ENCODE measurements at places on chromosomes 3 and 15.

GRCh38 chr3:149270180-149270579, 48.6 kb upstream of the CP start:
- DNase-seq = no peak

DNA sequence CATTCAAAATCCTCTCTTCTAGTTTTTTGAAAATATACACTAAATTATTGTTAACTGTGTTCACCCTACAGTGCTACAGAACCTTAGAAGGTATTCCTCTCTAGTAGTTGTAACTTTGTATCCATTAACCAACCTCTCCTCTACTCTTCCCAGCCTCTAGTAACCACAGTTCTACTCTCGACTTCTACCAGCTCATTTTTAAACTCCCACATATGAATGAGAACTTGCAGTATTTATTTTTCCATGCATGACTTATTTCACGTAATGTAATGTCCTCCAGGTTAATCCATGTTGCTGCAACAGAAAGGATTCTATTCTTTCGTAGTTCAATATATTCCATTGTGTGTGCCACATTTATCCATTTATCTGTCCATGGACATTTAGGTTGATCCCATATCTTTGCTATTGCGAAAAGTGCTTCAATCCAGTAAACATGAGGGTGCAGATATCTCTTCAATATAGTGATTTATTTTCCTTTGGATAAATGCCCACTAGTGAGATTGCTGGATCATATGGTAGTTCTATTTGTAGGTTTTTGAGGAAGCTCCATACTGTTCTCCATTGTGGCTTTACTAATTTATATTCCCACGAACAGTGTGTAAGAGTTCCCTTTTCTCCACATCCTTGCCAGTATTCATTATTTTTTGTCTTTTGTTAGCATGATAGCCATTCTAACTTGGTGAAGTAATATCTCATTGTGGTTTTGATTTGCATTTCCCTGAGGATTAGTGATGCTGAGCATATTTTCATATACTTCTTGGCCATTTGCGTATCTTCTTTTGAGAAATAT, 113.7 kb upstream of the SMAD3 start:
- DNase-seq = no peak

DNA sequence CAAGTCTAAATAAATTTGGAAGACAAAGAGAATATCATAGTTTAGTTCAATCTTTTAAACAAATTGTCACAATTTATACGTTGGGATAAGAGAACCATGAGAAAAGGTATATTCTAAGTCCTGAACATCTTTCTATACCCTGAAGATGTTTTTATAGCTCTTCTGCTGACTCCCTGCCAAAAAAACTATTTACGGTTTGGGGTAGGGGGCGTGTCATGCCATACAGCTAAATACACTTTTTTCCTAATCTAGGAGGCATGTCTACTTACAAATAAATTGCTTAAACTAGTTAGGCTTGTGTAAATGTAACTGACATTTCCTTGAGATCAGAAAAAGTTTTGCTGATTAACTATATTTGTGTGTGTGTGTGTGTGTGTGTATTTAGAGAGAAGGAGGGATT, 163.3 kb downstream of the PGPEP1L start:
- DNase-seq = no peak

- DNase-seq = no peak
Measured at GRCh38 chr3:9916734-9917680, at the start of gene IL17RC. TSS of gene IL17RC (plus strand) at chr3:9917098. CDS start at chr3:9917316, 218 bp downstream.

- no peak for DNase-seq
Measured at GRCh38 chr3:43919029-43919428, 228.3 kb downstream of the ABHD5 start.

DNA sequence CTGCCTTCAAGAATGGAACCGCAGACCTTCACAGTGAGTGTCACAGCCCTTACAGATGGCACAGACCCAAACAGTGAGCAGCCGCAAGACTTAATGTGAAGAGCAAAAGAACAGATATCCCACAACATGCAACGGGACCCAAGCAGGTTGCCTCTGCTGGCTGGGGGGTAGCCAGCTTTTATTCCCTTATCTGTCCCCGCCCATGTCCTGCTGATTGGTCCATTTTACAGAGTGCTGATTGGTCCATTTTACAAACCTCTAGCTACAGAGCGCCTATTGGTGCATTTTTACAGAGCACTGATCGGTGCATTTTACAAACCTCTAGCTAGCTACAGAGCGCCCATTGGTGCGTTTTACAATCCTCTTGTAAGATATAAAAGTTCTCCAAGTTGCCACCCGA, 102.0 kb upstream of the IGF1R start:
- DNase-seq = no peak

DNA sequence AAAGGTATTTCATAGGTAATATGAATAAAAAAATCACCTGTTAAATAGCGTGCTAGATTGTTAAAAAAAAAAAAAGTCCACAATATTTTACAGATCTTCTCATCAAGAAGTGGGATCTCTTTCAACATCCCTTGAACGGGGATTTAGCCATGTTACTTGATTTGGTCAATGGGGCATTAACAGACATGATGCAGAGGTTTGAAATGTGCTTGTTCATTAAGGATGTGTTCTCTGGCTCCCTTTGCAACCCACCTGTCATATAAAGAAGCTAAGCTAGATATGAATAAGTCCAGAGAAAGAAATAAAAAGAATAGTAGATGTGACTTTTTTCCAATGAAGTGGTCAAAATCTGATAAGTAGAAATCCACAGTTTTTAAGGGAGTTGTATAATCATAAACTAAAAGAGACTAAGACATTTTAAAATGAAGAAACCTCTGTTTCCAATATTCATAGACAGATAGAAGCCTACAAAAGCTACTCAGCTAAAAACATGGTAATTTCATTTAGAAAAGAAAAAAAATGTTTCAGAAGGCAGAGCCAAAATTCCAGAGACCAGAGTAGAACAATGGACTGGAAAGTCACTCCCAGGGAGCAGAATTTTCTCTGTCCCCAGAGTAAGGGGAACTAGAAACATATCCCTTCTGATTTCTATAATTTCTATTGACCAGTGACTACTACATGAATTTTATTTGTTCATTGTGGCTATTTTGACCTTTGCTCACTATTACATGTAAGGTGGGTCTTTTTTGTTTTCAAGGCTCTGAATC, 79.2 kb downstream of the PLSCR2 start:
- no peak for DNase-seq

- no peak for DNase-seq
Measured at GRCh38 chr3:103218146-103218545, 783.3 kb downstream of the ZPLD1 start.

DNA sequence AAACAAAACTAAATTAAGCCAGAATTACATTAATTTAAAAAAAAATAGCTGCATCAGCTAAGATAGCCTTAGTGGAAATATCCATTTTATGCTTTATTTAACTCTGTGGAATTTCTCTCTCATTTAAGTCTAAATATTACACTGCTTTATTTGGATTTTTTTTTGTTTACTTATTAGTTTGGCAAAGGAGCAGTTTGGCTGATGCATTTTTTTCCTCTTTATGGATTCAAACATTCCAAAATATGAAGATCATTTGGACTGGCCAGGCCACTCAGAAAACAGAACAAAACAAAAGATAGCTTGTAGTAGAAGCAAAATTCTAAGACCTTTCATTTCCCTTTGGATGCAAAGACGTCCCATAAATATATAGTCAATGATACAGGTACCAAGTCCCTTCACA, 707.3 kb upstream of the UBE2E2 start:
- DNase-seq = no peak
